CD4-positive, alpha-beta T cell treated with Interleukin-6 at 100 ng/mL for 8 hours (primary cell): ENCODE measurements at places on chromosomes 3 and 15.

- DNase-seq = no peak
Measured at GRCh38 chr3:149949181-149949580, 21.5 kb downstream of the PFN2 start.

GRCh38 chr15:70243686-70244540 is 146.2 kb upstream of the TLE3 start:
- no peak for DNase-seq

GRCh38 chr3:123256256-123256655 is 54.5 kb downstream of the SEC22A start:
- DNase-seq = no peak

DNA sequence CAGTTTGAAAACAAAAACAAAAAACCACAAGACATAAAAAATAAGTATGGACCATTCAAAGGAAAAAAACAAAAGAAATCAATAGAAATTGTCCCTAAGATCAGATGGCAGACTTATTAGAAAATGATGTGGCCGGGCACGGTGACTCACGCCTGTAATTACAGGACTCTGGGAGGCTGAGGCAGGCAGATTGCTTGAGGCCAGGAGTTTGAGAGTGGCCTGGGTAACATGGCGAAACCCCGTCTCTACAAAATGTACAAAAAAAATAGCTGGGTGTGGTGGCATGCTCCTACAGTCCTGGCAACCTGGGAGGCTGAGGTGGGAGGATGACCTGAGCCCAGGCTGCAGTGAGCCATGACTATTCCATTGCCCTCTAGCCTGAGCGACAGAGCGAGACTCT is 16.6 kb downstream of the SPCS1 start:
- no peak for DNase-seq

DNA sequence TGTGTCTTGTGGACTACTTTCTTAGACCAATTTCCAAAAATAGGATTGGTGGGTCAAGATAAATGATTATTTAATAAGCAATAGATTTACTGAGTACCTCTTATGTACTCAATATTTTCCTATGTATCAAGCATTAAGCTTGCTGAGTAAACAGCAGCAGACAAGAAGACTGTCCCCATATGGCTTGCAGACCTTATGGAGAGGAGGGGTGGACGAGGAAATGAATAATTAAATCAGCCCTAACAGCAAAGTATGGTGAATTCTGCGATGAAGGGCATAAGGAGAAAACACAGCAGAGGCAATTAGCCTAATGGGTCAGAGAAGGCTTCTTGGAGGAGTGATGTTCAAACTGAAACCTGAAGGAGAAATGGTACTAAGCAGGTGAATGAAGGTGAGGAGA is 45.1 kb downstream of the ACP3 start:
- no peak for DNase-seq

- DNase-seq = no peak
Measured at GRCh38 chr3:56987238-56987895, 73.1 kb upstream of the SPATA12 start.
